Hematopoietic multipotent progenitor cell treated with erythropoietin and hydrocortisone succinate and interleukin-3 and kit ligand, for 8 days (in vitro differentiated cells): ENCODE measurements at places on chromosomes 11 and 22.

- DNase-seq: no peak
Measured at GRCh38 chr11:125153837-125154236, 10.7 kb upstream of the PKNOX2 start.

DNA sequence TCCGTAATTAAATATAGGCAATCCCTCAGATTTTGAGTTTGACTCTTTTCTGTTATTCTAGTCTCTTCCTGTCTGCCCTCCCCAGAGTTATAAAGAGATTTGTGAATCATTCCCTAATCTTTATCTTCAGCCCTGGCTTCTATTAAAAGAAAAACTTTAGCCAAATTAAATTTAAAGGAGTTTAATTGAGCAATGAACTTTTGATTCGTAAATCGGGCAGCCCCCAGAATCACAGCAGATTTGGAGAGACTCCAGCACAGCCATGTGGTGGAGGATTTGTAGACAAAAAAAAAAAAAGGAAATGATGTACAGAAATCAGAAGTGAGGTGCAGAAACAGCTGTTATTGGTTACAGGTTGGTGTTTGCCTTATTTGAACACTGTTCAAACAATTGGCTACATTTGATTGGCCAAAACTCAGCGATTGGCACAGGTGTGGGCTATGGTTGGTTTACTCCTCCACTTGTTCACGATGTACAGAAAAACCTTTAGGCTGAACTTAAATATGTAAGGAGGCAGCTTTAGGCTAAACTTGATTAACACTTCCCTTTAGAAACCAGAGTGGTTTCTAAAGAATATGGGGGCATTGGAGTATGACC is 2.3 kb upstream of the ALKBH8 start:
- no peak for DNase-seq

DNA sequence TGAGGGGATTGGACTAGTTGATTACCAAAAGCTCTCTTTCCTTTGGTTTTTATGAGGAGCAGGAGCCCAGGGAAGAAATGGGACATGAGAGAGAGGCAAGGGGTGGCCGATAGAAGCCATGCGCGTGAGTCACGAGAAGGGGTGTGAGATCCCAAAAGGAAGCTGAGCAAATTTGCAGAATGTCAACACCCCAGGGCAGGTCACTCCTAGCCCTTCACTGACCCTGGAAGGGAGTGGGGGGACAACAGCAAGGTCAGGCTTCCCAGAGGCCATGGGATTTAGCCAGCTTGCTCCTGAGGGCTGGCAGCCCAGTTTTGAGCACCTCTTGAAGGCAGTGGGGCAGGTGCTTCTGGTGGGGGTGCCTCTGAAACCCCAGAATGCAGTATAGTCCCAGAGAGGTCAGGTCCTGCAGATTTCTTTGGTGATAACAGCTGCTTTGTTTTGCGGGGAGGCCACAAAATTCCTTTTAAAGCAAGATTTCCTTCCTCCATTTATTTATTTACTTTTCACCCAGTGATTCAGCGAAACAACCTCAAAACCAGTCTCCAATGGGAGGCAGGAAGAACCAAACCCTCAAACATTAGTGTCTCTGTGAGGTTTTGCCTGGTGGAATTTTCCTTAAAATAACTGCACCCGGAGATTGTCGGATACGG is 40.1 kb upstream of the TIMP3 start:
- no peak for DNase-seq

- no peak for DNase-seq
Measured at GRCh38 chr22:50063589-50064393, 5.7 kb upstream of the TTLL8 start.

DNA sequence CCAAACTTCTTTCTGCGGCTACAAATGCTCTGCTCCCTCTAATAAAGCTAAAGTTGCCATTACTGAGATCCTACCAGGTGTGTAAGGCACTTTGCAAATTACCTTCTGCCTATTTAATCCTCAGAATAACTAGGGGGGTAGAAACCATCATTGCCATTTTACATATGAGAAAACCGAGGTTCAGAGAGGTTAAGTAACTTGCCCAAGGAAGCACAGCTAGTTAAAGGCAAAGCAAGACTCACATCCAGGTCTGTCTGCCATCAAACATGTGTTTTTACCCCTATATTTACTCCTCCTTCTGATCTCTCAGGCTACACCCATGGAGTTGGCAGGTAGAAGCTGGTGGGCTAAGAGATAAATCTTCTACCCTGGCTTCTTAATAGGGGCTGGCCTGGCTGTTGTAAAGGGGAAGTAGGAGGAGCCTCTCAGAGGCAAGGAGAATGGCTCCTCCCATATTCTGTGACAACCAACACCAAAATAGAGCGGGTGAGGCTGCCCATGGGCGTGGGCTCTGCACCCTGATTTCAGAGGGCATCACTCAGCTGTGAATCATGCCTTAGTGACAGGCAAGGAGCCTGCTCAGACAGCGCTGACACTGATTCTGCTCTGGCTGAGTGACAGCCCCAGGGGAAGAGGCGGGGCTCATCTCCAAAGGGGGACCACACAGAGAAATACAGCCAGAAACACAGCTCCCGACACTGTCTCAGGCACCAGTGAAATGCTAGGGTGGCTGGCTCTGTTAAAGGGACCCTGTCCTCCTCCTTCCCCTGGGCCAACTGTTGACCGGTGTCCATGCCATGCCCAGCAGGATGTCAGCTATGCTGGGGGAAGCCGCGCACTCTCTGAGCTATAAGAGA is 106.8 kb downstream of the ABTB2 start:
- DNase-seq: peak; percentile 76

DNA sequence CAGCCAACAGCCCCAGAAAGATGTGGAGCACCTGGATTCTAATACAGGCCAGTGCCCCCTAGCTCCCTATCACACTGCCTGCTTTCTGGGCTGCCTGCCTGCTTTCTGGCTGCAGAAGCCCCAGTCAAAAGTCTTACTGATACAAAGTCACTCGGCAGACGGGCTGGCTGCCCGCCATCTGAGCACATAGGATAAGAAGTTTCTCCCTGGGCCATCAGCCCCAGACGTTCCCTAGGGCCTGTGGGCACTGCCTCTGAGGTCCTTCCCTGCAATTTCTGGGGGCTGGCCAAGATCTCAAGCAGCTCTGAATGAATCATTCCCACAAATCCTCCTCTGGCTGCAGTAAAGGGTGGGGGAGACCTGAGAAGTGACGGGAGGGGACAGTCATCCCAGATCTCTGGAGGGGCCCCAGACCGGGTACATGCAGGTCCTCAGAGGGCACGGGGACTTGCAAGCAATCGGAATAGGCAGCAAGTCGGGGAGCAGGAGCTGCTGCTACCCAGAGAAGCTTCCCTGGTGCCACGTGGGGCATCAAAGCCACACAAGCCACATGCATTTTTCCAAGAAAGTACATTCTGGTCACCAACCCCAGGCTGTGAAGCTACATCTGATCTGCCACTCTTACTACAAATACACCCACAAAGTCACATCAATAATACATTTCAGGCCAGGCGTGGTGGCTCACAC is 4.7 kb downstream of the TPST2 start:
- DNase-seq: peak; percentile 99

DNA sequence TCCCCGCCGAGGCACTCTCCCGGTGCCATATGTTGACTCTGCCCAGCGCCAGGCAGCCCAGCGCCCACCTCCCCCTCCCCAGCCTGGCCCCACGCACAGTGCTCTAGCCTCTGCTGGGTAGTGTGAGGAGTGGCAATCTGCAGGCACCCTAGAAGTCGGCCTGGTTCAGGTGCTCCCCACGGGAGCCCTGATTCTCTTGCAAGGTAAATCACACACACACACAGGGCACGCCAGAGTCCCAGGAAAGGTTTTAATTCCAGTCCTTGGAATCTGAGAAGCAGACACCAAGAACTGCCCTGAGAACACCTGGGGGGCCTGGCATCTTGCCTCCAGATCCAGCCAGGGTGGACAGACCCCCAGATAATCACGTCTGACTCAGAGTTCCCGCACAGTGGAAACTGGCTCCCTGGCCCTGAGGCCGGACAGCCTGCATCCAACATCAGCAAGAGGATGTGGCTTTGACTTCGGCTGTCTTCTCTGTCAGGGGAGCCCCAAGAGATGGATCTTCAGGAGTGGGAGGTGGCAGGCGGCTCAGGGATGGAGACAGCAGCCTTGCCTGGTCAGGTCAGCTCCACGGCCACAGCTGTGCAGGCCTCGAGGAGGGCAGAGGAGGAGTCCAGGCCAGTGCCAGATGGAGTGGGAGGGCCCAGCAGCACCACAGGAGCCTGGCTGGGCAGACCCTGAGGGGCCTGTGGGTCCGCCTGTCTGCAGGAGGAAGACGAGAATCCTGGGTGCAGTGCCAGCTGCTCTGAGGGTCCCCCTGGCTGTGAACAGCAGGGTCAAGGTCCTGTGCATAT is 1.1 kb upstream of the RIN1 start:
- no peak for DNase-seq

DNA sequence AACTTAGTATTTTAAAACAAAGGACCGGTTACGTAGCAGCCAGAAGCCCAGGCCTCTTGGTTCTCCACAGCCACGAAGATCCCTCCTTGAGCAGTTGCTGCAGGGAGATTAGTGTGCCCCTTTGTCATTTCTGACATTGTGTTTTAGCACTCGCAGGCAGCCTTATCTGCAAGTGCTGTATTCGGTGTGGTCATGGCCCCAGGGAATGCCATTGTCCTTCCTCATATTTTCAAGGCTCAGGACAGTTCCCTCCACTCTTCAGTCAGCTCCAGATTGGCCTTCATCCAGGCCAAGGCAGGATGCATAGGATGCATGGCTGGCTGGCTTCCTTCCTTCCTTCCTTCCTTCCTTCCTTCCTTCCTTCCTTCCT is 88.5 kb downstream of the ZBTB16 start:
- peak; percentile 75 for DNase-seq

DNA sequence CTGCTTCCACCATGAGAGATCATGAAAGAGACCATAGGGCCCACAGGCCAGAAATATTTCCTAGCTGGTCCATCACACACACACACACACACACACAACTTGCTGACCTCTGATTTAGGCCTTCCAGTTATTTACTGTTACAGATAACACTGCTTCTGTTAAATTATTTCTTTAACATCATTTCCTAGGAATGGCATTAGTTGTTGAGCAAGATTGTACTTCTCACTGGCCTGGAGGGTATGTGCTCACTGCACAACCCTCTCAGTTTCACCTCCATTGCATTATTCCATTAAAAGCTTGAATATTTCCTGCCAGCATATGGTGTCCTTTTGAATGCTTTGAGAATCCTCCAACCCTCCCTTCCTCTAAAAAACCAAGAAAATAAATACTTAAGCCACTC is 104.4 kb downstream of the MICAL2 start:
- no peak for DNase-seq

DNA sequence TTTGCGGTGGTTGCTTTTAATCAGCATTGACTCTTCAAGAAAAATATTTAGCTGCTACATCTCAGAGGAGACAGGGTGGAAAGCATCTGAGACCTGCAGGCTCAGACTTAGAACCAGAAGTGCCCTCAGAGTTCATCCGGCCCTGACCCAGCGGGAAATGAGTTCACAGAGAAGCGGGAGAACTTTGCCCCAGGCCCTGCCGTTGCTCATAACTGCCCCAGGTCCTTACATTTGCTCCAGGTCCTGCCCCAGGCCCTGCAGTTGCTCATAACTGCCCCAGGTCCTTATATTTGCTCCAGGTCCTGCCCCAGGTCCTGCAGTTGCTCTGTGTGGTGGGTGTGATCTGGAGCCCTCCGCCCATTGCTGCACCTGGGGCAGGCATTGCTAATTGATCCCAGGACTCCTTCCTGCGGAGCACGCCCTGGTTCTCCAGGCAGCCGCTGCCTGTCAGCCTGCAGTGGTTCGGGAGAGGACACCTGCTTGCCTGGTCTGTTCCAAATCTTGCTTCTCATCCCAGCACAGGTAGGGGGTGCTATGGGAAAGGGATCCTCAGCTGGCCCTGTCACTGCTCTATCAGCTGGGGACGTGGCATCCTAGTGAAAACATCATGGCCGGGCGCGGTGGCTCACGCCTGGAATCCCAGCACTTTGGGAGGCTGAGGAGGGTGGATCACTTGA is 58.1 kb upstream of the PPP6R3 start:
- DNase-seq: no peak

DNA sequence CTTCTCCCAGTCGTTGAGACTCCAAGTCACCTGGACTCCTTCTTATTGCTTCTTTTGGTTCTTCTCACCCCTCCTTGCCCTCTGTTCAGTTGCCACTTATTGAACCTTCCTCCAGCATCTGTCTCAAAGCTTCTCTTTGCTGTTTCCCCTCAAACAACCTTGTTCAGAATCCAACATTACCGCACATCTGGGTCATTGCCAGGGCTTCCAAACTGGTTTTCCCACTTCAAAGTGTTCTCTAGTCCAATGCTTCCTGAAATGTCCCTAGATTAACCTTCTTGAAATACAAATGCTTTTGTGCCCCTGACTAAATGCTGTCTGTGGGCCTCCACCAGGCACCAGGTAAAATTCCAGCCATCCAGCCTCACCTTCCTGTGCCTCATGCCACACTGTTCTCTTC is 100.8 kb upstream of the TTC12 start:
- no peak for DNase-seq

GRCh38 chr11:44610186-44610955 is 44.9 kb downstream of the CD82 start:
- DNase-seq: no peak

DNA sequence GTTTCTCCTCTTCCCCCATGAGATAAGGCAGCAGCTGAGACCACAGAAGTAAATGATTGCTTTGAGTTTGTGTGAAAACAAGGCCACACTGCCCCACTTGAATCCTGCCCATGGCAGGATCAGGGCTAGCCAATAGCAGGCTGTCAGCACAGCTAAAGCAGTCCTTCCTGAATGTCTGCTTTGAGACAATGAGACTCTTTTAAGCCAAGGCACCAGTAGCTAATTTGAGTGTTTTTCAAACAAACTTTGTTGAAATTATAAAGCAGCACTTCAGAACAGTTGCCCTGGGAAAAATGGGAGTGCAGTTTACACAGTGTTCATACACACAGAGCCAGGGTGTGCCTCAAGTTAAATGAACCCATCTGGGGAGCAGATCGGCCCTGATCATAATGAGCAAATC is 103.5 kb upstream of the OR5AK2 start:
- no peak for DNase-seq

DNA sequence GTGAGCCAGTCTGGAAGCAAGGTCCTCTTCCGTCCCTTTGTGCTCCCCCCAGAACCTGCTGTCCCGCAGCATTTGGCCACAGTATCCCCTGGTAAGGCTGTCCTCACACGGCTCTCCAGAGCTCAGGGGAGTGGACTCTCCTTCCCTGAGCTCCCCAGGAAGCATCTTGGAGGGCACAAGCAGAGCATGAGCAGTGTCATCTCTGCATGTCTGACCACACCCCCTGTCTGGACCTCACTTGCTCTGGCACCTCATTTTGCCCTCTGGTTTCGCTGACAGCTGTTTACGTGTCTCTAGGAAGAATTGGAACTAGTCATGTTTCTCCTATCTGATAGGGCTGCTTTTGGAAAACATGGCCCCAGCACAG is 15.5 kb downstream of the DCPS start:
- DNase-seq: no peak

- peak; percentile 26 for DNase-seq
Measured at GRCh38 chr11:57353852-57354251, 15.7 kb downstream of the P2RX3 start.

GRCh38 chr11:126817096-126817495 is 183.5 kb downstream of the KIRREL3 start:
- DNase-seq: no peak

GRCh38 chr11:104531075-104531474 is 367.1 kb upstream of the PDGFD start:
- peak; percentile 9 for DNase-seq

GRCh38 chr11:73002214-73002613 is 139.9 kb downstream of the FCHSD2 start:
- no peak for DNase-seq

GRCh38 chr11:113237261-113237660 is 77.1 kb upstream of the TTC12 start:
- no peak for DNase-seq
